Cortex of kidney (tissue), 1 donor: ENCODE measurements at places on chromosomes 2 and 18.

DNA sequence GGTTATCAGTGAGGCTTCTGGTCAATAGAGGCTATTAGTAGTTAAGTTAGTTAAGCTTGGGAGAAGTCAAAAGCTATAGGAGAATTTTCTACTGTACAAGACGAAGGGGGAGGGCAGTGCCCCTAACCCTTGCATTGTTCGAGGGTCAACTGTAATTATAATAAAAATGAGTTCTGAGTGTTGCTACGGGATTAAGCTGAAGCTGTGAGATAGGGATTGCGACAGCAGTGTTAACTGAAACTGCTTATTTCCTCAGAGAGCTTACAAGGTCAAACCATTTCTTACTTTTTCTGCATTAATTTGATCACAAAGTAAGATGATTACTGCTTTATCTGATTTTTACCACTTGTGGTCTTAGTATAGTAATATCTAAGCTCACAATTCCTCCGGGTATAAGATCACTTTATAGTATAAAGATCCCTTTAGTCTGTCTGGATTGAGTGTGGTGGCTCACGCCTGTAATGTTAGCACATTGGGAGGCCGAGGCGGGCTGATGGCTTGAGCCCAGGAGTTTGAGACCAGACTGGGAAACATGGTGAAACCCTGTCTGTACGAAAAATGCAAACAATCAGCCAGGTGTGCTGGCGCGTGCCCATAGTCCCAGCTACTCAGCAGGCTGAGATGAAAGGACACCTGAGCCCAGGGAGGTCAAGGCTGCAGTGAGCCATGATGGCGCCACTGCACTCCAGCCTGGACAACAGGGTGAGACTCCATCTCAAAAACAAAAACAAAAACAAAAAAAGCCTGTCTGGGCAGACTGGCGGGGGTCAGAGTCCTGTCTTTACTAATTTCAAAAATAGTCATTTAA is 119.5 kb upstream of the TLK1 start:
- no peak for DNase-seq

DNA sequence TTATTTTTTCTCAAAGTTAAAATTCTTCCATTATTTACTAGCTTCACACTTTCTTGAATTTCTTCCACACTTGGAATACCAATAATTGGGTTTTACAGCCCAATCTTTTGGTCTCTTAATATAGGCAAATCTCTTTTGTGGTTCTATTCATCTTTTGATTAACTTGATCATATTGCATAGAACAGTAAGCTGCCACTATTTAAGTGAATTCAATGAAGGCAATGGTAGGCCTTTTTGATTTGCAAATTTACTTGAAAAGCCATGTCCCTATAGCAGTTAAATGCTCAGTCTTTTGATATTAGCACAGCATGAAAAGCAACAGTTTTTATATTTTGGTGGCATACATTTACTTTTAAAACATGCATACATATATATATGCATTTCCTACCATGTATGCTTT is 20.2 kb upstream of the DYNC1I2 start:
- DNase-seq = no peak

GRCh38 chr2:202723746-202724145 is 89.0 kb downstream of the FAM117B start:
- no peak for DNase-seq

- DNase-seq = no peak
These were observed 193.4 kb downstream of the TDRD15 start for GRCh38 chr2:21317131-21317530.

GRCh38 chr2:75276093-75277029 is 77.0 kb upstream of the TACR1 start:
- DNase-seq = no peak

- DNase-seq = no peak
These were observed 87.3 kb downstream of the DOCK10 start for GRCh38 chr2:224954980-224955379.

GRCh38 chr18:44609181-44609941 is 71.3 kb upstream of the SETBP1 start:
- DNase-seq = no peak

GRCh38 chr2:215517391-215517790 is 81.5 kb upstream of the FN1 start:
- DNase-seq = no peak

GRCh38 chr2:203870941-203871340 is 3.4 kb downstream of the CTLA4 start:
- no peak for DNase-seq

- DNase-seq = no peak
These were observed 2.2 kb upstream of the MTCL1 start for GRCh38 chr18:8703092-8703709.

DNA sequence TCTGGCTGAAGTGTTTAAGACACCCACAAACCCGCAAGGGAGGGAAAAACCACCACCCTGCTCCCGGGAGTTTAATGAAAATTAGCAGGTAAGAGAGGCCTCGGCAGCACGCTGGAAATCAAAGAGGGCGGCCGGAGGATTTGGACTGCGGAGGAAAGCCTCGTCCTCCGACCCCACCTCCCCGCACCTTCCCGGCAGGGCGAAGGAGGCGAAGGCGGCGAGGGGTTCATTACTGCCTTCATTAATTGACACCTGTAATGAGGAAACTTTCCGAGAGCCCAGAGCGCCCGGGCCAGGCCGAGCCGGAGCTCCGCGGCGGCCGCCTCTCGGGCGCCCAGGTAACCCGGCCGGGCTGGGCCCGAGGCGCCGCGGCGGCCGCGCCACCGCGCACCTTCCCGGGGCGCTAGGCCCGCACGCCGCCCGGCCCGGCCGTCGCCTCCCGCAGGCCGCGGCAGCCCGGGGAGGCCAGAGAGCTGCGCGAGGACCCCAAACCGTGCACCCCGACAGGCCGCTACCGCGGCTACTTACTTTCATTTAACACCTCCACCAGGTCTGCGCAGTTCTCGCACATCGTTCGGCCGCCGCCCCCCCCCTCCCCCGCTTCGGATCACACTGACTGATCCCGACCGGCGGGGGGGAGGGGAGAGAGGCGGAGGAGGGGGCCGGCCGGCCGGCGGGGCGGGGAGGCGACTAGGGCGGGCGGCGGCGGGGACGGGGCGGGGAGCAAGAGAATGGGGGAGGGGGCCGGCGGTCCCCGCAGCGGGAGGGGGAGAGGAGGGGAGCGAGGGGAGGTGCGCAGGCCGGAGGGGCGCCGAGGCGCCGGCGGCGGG is 550 bp downstream of the USP34 start:
- DNase-seq = peak; percentile 26

GRCh38 chr2:209977386-209978239 is 24.8 kb upstream of the RPE start:
- DNase-seq = no peak

GRCh38 chr18:76839086-76839794 is 16.9 kb downstream of the ZNF236 start:
- DNase-seq = no peak

- DNase-seq = no peak
These were observed 10.3 kb upstream of the CHST10 start for GRCh38 chr2:100427627-100428258.

DNA sequence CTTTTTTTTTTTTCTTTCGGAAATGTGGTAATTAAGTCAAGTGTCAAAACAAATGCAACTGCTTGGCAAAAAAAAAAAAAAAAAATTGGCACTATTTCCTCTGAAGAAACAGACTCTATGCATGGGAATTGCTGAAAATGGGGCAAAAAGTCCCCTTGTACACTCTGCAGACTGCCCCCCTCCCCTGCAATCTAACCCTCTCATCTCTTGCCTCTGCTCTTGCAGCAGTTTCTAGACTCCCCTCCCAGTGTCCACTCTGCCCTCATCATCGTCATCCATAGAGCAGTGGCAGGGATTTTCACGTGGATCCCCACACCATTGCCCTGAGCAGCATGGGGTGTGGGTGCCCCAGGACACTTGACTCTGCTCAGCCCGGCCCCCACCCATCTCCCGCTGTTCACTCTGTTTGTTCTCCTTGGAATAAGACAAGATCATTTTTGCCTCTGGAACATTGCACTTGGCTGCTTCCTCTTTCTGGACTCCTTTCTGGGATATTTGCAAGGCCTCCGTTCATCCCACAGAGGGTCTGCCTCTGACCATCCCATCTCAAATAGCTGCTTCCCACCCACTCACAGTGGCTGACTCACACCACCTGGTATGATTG is 213.9 kb downstream of the ACKR3 start:
- no peak for DNase-seq

DNA sequence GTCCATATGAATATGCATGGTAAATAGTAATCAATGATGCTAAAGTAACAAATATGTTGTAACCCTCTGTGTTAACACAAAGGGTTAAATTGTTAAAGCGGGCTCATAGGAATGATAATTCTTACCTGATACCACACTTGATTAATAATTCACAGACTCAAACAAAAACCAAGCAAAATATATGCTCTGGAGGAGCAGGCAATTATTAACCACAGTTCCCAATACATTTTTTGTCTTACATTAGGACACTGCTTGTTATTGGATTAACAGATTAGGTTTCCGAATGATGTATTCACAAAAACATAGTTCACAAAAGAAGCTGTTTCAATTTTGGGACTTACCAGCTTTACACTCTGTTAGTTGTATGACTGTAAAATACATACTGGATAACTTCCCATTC is 300.9 kb upstream of the LRRTM4 start:
- no peak for DNase-seq

DNA sequence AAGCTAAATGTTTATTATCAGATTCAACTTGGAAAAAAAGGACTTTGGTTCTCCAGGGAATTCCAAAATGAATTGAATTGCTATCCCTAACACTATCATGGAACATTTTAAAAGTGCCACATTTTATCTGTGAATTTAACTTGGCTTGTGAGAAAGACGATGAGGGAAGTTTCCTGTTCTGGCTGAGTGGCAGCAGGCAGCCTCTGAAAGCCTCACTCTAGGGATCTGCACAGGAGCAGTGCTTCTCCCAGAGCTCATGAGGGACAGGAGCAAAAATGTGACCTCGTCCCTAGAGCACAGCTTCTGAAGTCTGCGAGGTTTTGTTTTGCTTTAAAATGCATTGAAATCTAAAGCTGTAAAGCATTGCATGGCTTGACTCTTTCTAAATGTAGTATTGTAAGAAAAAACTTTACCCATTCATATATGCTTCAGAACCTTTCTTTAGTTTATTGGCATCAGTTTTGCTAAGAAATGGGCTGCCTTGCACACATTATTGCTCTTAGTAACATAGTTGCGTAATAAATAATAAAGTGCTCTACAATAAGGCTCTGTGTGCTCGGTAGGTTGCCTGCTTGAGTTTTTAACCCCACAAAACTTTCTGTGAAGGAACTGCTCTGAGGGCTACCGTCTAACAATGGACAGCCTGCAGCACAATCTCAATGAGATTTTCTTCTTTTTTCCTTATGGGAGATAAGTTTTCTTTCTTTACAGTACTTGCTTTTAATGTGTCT is 136.2 kb upstream of the CDCA7 start:
- DNase-seq = no peak

DNA sequence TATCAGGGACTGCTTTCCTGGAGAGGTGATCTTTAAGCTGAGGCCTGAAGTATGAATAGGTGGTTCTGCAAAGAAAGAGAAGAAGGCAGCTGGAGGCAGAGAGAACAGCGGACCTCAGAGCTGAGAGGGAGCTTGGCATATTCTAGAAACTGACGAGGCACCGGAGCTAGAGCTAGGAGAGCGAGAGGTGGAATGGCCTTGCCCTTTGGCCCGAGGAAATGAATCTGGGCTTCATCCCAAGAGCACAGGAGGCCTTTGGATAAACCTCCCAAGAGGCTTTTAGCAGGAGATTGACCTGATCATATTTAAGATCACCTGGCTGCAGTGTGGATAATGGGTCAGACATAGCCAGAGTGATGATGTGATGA is 7.9 kb downstream of the DYSF start:
- no peak for DNase-seq

- no peak for DNase-seq
These were observed 10.6 kb downstream of the SUPT7L start for GRCh38 chr2:27652790-27653189.

DNA sequence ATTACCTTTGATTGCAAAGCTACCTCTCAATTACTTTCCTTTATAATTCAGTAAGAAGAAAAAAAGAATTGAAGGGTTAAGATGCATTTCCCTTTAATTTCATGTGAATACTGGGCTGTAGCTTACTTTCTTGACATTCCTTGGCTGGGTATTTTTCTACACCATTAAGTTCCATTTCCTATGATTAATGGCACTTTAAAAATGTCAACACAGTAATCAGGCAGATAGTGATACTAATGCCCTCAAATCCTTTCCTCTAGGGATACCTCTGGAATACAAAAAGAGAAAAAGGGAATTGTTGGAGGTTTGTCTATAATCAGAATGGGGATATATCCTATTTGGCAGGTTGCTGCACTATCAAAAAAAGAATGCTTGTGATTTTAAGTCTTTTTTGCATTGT is 216.9 kb downstream of the SRBD1 start:
- DNase-seq = no peak

DNA sequence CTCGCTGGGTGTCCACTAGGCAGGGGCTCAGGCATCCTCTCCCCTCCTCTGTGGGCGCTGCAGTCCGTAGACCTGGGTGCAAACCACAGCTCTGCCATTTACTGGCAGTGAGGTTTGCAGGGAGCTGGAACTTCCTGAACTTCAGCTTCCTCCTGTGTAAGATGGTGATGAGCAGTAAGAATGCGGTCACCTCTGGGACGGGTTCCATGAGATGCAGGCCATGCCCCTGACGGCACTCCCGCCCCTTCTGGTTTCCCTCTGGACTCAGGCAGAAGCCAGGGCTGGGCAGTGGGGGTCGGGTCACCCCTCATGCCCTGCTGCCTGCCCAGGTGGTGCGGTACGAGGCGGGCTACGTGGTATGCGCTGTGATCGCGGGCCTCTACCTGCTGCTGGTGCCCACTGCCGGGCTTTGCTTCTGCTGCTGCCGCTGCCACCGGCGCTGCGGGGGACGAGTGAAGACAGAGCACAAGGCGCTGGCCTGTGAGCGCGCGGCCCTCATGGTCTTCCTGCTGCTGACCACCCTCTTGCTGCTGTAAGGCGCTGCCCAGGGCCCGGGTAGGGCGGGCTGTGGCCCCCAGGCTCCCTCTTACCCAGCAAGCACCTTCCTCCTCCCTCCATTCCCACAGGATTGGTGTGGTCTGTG is 1.5 kb downstream of the PROM2 start:
- DNase-seq = no peak

- no peak for DNase-seq
These were observed 3.9 kb upstream of the C2orf72 start for GRCh38 chr2:231033147-231034132.

GRCh38 chr2:168561991-168562390 is 105.9 kb downstream of the CERS6 start:
- no peak for DNase-seq

GRCh38 chr2:28544922-28545589 is 49.2 kb downstream of the PLB1 start:
- no peak for DNase-seq

GRCh38 chr2:112920923-112921532 is 10.1 kb downstream of the IL37 start:
- DNase-seq = no peak

- DNase-seq = no peak
These were observed 218.6 kb downstream of the DYM start for GRCh38 chr18:49241852-49242251.

- DNase-seq = no peak
These were observed 16.5 kb upstream of the CNDP2 start for GRCh38 chr18:74479486-74480148.

GRCh38 chr18:75346671-75347070 is 80.8 kb downstream of the SMIM21 start:
- DNase-seq = no peak

- no peak for DNase-seq
These were observed 8.2 kb upstream of the MBD2 start for GRCh38 chr18:54232485-54233227.
